ENCODE measurements at places on chromosomes 7 and 10. TPM values are rescaled to one million over a fixed set of nuclear protein-coding genes. Genes with fewer than 3 reads are reported as not detected.

The TMEM176A gene
- not detected for total RNA-seq

The FAM24B gene
- 12.8 TPM for total RNA-seq

The CPN1 gene
- not detected for total RNA-seq

The STRA8 gene
- total RNA-seq: not detected

The EBLN1 gene
- total RNA-seq: not detected

The MOGAT3 gene
- total RNA-seq: not detected

The C10orf95 gene
- 0.62 TPM for total RNA-seq

The HOXA5 gene
- not detected for total RNA-seq

The NKX6-2 gene
- total RNA-seq: not detected

The IFIT1B gene
- not detected for total RNA-seq

The KIAA1217 gene
- total RNA-seq: 1.6 TPM

The SYT15 gene
- 0.58 TPM for total RNA-seq

All from activated naive CD8-positive, alpha-beta T cell treated with anti-CD3 and anti-CD28 coated beads for 36 hours (primary cell).